Transverse colon (tissue), 4 donors: ENCODE measurements at places on chromosomes 4 and X. TPM values are rescaled to one million over a fixed set of nuclear protein-coding genes. Genes with fewer than 3 reads are reported as not detected.

DNA sequence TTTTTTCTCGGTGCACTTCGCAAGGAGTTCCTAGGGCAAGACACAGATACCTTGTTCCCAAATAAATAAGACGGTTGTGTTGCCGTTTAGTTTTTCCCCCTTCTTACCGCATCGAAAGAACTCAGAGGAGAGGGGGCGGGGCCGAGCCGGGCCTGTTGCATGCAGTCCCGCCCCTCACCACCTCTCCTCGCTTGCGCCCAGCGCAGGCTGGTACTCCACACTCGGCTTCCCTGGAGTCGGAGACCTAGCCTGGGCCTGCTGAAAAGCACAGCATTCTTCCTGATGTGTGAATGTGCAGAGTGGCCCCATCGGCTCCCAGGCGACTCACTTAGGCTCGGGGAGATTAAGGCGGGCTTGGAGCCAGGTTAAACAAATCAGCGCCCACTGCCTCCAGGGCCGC is 26.1 kb upstream of the VMA21 start:
- no peak for DNase-seq

DNA sequence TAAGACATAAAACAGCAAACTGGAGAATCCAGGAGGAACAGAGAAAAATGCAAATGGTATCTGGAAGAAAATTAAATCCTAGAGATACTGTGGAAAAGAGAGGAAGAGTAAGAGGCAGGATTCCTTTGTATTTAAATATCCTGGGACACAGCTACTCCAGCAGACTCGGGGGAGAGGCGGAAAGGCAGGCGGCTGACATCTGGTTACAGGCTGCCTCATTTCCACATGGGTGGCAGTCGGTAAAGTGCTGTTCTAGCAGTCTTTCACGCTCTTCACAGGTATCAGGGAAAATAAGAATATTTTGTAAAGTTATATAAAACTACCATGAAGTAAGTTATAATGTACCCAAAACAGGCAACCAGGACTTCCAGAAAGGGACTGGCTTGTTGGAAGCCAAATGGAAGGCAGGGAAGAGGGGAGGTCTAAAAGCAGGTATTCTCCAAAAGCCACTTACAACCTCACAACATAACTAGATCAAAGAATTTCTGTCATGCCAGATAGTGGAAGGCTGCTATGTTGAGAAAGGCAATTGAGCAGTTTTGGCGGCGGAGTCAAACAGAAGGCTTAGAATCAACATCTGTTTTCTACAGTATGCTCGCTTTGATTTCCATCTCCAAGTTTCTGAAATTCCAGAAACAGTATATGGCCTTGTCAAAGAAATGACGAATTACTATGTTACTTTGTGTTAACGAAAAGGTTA is 1.3 kb upstream of the TIGD2 start:
- no peak for DNase-seq

- no peak for DNase-seq
Observed at GRCh38 chr4:90393215-90393614, 266.0 kb downstream of the CCSER1 start.

GRCh38 chr4:86155766-86156165 is 204.1 kb downstream of the MAPK10 start:
- no peak for DNase-seq

DNA sequence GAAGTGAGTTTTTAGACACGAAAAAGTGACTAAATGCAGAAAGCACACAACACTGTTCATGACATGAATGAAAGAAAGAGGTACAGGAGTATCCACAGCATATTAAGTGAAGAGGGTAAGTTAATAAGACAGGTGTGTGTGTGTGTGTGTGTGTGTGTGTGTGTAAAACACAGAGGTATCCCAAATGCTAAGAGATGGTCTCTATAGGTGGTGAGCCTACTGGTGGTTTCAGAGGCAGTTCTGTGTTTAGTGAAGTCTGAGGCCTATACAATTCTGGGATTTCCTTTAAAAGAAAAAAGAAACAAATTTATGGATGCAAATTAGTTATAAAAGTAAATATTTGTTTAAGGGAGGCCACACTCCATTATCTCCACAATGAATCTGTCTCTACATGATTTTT is 17.4 kb upstream of the TNIP3 start:
- DNase-seq = no peak

FREM3 gene
- not detected for total RNA-seq

GRCh38 chrX:64977051-64977450 is 801 bp upstream of the ZC4H2 start:
- no peak for DNase-seq

DNA sequence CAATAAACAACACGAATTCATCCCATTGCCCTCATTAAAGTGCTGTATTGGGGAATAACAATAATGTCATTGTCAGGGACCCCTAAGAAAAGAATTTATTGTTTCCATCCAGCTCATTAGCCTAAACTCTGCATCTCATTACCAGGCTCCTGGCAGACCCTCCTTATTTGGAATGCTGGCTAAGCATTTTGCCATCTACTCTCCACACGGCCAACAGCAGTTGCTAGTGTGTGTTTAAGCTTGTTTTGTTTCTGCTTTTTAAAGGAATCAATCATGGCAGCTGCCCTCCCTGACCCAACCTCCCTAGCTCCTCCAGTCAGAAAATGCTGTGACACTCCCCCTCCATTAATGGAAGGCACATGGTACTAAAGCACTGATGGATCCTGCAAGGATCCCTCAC is 43.5 kb downstream of the GATB start:
- no peak for DNase-seq

DNA sequence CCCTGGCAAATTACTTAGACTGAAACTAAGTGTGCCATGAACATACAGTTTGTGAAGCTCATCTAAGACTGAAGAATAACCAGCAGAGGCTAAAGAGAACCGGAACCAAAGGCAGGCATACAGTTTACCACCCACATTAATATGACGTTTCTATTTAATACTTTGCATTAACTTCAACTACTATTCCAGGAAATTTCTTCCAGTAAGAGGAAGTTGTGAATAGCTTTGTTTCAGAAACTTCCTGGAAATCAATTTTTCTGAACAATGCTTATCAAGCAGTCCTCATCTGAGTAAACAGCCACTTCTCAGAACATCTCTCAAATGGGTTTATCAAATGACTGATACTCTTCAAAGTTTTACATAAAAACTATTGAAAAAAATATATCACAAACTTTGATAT is 252.7 kb downstream of the OPHN1 start:
- no peak for DNase-seq

CCDC160 gene
- not detected for total RNA-seq

DNA sequence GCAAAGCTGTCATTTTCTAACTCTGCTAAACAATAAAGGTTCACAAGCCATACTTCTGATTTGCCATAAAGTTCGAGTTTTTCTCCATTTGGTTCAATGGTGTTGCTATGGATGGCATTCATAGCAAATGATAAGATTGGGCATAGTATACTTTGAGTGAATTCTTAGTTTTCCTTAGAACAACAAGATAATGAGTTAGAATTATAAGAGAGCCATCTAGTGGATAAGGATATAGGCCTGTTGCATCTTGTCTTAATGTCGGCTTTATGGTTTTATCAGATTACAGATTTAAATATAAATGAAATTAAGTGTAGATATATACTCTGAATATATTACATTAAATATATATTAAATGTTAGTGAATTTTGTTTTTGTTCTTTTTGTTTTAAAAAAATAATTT is 644.6 kb downstream of the IL1RAPL1 start:
- no peak for DNase-seq

DNA sequence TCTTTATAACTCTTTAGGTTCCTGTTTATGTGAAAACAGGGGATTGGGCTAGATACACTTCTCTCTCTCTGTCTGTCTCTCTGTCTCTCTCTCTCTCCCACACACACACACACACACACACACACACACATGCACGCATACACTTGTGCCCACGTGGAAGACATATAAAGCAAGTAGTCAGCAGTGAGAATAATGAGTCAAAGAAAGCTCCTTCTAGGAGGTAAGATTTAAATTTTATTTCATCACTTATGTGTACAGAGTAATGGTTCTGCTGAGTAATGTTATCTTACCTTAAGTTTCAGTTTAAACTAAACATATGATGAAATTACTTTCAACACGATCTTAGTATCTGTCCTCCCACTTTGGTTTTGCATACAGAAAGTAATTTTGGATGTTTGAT is 243.0 kb upstream of the TEX13A start:
- no peak for DNase-seq

DNA sequence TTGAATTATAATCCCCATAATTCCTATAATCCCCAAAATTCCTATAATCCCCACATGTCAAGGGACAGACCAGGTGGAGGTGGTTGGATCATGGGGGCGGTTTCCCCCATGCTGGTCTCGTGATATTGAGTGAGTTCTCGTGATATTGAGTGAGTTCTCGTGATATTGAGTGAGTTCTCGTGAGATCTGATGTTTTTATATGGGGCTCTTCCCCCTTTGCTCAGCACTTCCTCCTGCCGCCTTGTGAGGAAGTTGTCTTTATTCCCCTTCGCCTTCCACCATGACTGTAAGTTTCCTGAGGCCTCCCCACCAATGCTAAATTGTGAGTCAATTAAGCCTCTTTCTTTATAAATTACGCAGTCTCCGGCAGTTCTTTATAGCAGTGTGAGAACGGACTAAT is 36.6 kb upstream of the GPR78 start:
- DNase-seq = no peak

SULT1B1 gene
- total RNA-seq = 212 TPM

- DNase-seq = peak; percentile 71
Observed at GRCh38 chrX:53284684-53285447, 3.5 kb upstream of the IQSEC2 start.

DNA sequence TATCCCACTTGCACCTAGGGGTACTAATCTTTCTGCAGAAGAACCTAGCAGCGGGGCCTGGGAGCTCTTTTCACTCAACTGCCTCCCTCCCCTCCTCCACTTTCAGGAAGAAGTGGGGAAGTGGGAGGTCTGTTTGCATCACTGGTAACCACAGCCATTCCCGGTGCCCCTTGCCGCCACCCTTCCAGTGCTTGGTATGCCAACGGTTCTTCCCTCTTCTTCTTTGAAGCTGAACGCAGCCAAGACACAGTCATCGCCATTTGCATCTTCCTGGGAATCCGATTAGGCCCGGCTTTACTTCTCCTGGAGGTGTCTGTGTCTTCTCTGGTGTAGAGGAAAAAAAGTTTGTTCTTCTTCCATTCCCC is 47.2 kb upstream of the RBPJ start:
- DNase-seq = no peak

DNA sequence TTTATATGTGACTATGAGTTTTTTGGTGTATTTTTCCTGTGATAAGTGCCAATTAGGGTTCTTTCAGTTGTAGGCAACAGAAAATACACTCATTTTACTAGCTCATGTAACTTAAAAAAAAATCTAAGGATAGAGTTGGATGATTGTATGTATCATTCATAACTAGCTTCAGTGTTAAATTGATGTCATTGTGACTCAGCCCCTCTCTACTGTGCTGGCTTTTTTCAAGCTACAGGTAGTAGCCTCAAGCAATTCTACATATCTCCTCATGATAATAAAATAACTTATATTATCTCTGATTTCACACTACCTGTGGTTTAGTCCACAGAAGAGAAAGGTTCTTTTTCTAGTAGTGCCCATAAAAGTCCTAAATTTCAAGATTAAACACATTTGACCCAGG is 11.9 kb downstream of the WDR17 start:
- DNase-seq = no peak

DNA sequence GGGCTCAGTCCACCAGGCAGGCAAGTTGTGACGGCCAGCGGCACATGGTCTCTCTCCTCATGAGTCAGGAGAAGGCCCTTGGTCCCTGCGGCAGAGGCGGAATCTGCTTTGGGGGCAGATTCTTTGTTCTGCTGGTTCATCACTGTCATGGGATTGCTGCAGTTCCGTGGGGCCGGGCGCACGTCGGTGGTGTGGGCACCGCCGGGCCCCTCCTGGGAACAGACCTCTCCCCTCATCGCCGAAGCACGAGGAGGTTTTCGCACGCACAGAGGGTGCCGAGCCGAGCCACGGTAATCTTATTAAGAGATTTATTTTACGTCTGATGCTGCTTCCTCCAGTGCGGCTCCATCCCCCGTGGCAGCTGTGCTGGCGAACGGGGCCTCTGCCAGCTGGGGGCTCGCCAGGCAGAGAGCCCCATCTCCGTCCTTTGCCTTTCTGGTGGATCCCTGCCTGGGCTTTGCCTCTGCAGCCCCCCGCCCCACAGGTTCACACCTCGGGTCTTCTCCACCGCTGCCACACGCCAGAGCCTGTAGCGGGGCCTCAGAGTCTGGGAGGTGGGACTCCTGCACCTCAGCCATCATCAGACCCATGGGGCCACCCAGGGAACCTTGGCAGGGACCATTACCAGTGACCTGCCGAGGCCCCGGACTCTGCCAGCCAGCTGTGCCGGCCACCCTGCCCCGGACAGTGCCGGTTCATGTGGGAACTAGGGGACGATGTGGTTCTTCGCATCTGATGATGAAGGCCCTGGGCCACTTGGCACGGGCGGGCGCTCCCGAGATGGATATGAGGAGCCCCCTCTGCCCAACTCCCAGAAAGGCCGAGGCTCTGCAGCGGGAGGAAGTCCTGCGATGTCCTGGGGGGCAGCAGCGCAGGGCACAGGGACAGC is 86.7 kb upstream of the NKX1-1 start:
- DNase-seq = no peak

DNA sequence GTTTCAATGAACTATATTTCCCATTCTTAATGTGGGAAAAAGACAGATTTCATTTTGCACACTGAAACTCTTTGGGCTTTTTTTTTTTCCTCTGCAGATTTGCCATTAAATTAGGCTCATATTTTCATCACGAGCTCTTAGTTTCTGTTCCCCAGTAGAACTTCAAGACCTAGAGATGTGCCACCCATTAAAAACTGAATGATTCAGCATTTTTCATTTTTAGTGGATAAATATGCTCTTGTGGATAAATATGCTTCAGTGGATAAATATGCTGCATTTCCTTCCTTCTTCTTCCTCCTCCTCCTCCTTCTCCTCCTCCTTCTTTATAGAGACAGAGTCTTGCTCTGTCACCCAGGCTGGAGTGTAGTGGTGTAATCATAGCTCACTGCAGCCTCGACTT is 322.4 kb upstream of the PRKX start:
- DNase-seq = no peak
